Activated CD4-positive, alpha-beta T cell treated with anti-CD3 and anti-CD28 coated beads, Interleukin-2, amount 50 U/mL, for 48 hours (primary cell): ENCODE measurements at places on chromosomes 3 and 15.

DNA sequence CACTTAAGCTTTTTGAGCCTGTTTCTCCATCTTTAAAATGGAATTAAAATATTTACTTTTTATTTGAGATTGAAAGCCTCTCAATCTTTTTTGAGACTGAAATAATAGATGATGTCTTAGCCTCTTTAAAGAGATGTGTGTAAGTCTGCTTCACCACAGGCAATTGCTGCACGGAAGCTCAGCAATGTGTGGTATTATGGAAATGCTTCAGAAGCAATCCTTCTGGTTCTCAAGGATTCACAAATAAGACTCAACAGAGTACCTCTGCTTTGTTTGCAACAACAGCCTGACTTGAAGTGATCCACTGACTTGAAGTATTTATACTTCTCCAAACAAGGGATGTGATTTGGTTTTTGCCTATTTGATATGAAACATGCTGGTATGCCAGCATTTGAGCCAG, 332.0 kb upstream of the RASGRP1 start:
- DNase-seq: no peak

- DNase-seq: no peak
These were observed 29.0 kb downstream of the POMGNT2 start for GRCh38 chr3:43076857-43077256.

DNA sequence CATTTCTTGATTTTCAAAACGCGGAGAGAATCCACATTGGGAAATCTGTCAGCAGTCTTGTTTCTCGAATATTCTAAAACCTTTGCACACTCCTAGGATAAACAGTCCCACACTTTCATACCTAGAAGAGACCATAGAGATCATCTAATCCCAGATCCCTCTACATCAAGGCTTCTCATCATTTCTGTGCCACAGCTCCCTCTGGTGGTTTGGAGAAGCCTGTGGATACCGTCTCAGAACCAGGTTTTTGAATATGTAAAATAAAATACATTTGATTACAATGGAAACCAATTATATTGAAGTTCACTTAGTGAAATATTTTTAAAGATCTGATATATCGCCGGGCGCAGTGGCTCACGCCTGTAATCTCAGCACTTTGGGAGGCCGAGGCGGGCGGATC, 211.9 kb upstream of the GOLGA6L4 start:
- DNase-seq: peak; percentile 9

GRCh38 chr15:38874464-38874863, 309.9 kb upstream of the RASGRP1 start:
- DNase-seq: no peak

- no peak for DNase-seq
These were observed 4.8 kb upstream of the FSIP1 start for GRCh38 chr15:39787479-39787878.

DNA sequence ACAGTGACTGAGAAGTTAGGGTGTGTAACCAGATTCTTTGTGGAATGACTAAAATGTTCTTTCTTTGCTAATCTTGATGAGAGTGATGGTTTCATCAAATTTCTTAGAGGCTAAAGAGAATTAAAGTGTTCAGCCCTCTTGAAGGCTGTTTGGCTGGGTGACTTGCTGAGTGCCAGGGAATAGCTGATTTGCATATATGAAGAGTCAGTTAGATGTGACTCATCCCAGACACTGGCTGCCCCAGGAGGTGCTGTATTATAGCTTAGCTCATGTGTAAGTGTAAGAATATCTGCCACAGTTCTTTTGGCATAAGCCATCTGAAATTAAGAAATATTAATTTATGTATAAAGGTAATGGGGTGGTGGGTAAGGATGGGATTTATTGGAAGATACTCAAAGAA, 535.1 kb downstream of the NLGN1 start:
- no peak for DNase-seq

- no peak for DNase-seq
These were observed 193.0 kb downstream of the RORA start for GRCh38 chr15:61036136-61036535.

- no peak for DNase-seq
These were observed 44.9 kb downstream of the ST3GAL6 start for GRCh38 chr3:98808071-98808470.

DNA sequence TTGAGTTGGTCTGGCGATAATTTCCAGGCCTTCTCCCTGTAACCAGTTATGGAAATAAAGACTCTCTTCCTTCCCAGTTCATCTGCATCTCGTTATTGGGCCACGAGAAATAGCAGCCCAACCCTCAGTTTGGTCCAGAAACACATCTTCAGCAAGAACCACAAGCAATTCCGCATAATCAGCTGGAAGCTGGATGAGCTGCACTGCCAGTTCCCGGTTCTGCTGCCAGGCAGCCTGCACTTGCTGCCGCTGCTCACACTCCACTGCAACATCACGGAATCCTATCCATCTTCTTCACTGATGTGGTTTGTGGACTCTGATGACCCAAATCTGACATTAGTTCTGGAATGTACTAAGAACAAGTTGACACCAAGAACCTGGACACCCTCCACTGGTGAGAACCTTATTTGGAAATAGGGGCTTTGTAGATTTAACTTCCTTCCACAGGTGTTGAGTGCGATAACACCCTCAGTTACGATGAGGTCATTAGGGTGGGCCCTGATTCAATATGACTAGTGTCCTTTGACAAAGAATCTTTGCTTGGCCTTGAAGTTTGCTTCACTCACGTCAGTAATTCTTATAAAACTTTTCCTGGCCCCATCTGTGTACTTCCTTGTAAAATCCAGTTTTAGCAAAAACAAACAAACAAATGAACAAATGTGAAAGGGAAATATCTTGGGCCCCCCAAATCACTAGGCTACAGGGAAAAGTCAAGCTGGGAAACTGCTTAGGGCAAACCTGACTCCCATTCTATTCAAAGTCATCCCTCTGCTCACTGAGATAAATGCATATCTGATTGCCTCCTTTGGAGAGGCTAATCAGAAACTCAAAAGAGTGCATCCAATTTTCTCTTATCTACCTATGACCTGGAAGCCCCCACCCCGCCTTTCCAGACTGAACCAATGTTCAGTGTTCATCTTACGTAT, 221.9 kb upstream of the PROK2 start:
- DNase-seq: no peak

DNA sequence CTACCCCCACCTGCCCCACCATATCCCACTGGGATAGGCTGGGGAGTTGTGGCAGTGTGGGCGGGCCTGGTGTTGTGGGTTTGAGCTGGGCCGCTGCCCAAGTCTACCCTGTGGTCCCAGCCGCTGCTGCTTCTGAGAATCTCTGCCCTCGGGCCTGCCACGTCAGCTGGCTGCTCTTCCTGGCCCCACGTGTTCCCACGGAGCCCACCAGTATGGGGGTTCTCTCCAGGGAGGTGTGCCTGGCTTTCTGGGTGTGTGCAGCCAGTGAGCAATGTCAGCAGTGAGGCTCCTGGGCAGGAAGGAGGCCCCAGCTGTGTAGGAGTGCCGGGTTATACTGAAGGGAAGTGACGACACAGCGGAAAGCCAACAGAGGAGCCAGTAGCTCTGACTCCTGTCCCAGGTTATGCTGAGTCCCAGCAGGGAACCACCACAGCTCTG, 10.5 kb downstream of the GNAI2 start:
- peak; percentile 85 for DNase-seq

DNA sequence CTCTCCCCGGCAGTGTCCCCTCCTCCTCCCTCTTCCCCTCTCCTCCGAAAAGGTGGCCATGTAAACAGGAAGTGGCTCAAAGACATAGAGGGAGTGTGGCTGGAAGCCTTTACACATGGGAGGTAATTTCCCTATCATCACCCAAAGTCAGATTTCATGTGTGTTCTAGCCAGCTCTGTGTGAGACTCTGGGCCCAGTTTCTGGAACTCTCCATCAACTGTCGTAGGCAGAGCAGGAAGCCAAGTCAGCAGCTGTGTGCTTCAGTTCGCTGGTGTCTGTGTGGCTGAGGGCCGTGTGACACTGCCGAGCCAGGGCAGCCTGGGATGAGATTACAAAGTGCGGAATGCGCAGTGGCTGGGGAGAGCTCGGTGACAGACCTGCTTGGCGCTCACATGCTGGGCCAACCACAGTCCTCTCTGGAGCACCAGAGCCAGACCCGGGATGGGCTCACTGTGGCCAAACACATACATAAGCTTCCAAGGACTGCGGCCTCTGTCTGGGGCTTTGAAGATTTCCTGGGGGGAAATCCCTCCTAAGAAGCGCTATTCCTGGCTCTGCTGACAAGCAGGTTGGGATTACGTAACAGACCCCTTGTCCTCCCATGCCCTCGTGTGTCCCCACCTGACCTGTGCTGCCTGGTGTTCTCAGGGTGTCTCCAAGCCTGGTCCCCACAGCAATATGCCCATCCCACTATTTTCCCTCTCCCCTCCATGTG, 50.7 kb downstream of the UMPS start:
- no peak for DNase-seq

DNA sequence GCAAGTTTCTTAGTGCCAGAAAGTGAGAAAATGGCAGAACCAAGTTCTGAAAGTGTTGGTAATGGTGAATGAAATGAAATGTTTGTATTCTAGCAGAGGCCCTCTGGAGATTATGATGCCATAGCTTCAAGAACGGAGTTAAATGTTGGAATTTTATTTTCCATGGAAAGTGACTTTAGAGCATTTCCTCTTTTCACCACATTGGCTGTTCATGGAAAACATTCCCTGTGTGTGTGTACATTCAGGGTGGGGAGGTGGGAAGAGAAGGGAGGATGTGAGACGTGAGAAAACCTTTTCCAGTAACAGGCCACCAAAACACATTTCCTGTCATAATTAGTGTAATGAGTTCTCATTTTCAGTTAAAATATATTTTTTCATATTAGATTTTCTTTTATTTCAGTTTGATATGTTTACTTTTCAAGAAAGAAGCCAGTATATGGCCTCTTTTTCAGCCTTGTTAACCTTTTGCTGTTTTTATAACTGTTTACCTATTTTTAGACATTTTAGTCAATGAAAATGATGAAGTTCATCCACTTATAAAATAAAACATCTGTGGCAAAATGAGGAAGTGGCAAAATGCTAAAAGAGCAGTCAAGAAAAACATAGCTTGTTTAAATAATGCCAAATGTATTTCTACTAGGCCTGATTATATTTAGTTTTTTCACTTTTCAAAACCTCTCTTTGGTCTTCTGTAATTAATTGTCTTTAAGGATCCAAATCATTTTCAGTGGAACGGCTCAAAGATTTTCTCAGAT, 21.6 kb downstream of the SAMMSON start:
- no peak for DNase-seq

GRCh38 chr3:195269375-195270078, 1.4 kb downstream of the XXYLT1 start:
- DNase-seq: no peak

DNA sequence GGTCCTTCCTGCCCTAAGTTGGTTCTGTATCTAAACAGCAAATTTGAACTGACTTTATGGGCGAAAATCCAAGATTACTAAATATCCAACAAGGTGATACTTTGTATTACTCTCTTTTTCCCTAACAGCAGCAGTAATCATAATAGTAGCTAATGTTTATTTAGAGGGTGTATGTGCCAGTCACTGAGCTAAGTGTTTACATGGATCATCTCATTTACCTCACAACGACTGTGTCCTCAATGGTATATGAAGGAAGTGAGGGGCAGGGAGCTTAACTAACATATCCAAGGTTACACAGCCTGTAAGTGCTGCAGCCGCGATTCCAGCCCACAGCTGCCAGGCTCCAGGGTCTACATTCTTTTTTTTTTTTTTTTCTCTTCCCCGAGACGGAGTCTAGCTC, 10.3 kb upstream of the LRRC34 start:
- DNase-seq: no peak

GRCh38 chr3:9808345-9809037, 1.6 kb upstream of the TTLL3 start:
- peak; percentile 43 for DNase-seq

DNA sequence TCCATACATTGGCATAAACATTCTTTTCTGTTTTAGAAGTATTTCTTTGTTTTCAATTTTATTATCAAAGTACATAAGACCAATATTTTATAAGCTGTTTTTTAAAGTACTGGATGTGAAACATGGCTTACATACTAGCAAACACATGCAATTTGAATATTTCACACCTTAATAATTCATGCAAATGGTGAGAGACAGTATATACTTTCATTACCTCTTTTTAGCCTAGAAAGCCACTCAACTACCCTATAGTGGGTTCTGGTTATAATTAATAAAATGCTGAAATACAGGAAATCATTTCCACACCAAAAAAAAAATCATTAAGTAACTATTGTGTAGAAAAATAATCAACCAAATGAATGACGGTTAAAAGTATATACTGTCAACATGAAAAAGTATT, 38.5 kb upstream of the MELTF start:
- no peak for DNase-seq

- DNase-seq: no peak
These were observed 84.2 kb upstream of the SLC2A2 start for GRCh38 chr3:171110715-171111114.

GRCh38 chr3:183038221-183038620, 57.9 kb upstream of the DCUN1D1 start:
- no peak for DNase-seq

DNA sequence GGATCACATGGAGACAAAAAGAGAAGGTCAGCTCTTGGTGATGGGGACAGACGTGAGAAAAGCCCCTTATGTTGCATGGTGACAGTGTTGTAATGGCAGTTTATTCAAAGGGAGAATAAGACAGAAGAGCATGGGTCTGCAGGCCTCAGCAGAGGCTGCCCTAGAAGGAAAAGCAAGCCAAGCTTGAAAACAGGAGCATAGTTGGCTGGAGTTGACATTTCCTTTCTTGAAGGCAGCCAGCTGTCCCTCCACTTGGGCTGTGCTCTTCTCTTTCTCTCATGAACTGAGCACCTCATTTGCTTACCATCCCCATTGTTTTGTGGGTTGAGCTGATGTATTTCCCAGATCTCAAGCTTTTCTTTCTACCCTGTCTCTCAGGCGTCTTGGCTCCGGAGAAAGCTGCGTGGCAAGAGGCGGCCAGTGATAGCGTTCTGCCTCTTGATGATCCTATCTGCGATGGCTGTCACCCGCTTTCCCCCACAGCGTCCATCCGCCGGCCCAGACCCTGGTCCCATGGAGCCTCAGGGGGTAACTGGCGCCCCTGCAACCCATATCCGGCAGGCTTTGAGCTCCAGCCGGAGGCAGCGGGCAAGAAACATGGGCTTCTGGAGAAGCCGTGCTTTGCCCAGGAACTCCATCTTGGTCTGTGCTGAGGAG, 52.9 kb downstream of the GASK1A start:
- DNase-seq: no peak

DNA sequence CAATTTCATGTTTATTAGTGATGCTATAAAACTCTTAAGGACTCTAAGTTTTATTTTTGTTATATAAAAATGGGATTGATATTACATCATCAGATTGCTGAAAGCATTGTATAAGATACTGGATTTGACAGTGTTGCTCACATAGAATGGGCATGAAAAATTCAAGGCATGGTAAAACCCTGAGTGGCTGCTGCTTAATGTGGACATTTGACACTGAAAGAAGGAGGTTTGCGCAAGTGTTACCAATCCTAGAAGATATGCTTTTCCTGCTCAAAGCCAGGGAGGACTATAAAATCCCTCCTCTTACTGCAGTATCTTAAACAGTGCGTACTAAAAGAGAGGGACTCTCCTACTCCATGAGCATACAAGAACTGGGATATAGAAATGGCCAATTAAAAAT, 65.8 kb upstream of the PTX3 start:
- no peak for DNase-seq

DNA sequence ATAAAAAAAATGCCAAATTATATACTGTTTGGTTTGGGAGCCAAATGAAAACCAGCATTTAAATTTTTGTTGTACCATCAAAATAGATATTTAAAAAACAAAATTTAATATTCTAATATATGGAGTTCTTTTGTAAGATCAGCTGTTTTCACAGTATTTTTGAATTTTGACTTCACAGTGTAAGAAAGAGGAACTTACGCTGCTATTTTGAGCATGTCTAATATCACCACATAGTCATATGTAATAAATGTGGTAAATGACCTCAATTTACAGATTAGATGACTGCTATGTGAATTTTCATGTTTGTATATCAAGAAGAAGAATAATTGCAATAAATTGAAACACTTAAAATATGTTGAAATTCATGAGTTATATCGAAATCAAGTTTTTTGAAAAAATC, 189.6 kb downstream of the ARRDC4 start:
- no peak for DNase-seq
